CD4-positive, alpha-beta T cell treated with Interleukin-12 subunit alpha and Interleukin-12 subunit beta, for 1 hour (primary cell): ENCODE measurements at places on chromosomes 1 and 21.
A peak's percentile ranks its signal among the peaks of the same experiment; 100 is the strongest.

DNA sequence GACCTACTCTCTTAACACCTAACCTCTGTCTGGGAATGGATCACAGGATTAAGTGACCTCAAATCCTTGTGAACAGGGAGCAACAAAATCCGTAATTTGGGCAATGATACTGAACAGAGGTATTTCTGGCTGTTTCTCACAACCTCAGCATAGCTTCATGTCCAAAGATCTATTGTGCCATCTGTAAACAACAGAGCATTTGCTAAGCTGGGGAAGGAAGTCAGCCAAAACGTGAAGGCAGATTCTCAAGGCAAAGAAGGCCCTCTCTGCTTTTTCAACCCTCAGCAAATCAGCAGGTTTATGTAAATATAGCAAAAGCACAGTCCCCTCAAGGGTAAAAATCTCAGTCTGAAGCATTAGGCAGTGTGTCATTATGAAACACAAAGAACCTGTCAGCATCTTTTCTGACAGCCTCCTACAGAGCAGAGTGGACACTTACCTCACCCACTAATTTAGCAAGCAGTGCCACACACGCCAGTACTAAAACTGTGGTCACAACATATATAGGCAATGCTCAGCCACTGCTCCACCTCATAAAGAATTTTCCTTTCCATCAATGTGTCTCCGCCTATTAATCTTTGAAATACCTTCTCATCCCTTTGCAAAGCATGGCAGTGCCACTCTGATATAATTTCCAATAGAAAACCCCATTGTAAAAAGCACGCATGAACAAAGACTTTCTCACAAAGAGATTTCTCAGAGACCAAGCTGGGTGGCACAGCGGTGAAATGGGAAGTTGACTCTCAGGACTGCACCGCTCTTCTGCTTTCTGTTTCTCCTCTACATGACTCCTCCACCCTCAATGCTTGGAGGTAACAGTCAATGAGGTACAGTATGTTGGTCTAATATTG, 188.0 kb downstream of the RERE start:
- no peak for DNase-seq

GRCh38 chr1:203273869-203274602, 31.3 kb upstream of the BTG2 start:
- DNase-seq = no peak

GRCh38 chr1:2314803-2315673, 76.3 kb downstream of the MORN1 start:
- peak; percentile 77 for DNase-seq

DNA sequence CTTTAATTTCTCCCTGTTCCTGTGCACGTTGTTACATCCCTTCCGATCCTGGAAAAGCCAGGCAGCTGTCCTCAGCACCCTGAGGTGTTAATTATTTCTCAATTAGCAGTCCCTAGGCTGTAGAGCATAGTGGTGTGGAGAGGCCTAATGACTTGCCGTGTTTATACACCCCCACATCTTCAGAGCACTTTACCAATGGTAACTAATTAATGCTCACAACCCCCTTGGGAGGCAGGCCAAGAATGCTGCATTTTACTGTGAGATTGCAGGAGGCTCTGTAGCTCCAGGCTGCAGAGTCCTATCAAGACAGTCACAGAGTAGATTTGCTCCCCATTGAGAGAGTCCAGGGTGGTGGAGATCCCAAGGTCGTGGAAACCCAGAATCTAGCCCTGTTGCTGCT, 2.4 kb upstream of the PARS2 start:
- no peak for DNase-seq

- DNase-seq = no peak
Observed at GRCh38 chr1:175618559-175618958, 124.8 kb downstream of the TNR start.

GRCh38 chr1:87783315-87783714, 454.6 kb downstream of the LMO4 start:
- DNase-seq = no peak

GRCh38 chr1:41280202-41281032, 38.3 kb upstream of the SCMH1 start:
- no peak for DNase-seq

DNA sequence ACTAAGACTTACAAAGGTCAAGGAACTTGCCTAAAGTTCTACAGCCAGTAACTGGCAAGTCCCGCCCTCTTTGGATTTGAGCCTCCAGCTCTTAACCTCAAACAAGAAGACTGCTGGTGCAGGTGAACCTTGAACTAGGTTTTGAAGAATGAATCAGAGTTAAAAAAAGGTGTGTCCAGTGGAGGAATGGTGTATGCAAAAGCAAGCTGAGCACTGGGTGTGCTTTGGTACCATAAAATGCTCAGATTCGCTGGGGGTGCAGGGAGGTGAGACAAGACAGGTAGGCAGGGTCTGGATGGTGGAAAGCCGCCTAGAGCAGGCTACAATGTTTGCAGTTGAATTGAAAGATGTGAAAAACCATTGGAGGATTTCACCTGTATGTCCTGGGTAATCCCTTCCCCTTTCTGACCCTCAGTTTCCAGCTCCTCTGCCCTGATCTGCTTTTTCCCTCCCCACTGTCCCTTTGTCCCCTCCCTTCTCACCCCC, 39.8 kb downstream of the FOXD2 start:
- DNase-seq = no peak

DNA sequence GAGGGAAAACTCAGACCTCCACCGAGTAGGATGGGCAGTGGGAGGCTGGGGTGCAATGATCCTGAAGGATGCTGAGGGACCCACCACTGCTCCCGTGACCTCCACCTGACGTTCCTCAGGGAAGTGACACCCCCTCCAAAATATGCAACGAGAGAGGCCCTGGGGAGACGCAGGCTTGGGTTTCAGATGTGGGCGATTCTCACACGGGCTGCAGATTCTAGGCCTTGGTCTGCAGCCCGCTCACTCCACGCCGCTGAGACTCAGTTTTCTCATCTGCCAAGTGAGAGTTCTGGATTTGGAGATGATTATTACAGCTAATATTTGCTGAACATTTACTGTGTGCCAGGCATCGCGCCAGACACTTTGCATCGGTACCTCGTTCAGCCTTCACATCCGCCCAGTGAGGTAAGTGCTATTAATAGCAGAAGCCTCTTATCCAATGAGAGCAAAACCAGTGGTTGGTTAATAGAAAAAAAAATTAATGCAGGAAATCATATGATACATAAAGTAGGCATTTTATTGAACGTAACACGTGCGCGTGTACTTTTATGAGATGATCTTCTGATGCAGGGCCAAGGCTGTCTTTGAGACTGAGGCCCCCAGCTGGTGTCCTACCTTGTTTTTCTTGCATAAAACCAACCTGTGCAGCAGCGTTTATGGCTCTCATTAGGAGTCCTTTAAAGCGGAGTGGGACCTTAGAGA, 102.0 kb upstream of the RUNX3 start:
- DNase-seq = peak; percentile 85

DNA sequence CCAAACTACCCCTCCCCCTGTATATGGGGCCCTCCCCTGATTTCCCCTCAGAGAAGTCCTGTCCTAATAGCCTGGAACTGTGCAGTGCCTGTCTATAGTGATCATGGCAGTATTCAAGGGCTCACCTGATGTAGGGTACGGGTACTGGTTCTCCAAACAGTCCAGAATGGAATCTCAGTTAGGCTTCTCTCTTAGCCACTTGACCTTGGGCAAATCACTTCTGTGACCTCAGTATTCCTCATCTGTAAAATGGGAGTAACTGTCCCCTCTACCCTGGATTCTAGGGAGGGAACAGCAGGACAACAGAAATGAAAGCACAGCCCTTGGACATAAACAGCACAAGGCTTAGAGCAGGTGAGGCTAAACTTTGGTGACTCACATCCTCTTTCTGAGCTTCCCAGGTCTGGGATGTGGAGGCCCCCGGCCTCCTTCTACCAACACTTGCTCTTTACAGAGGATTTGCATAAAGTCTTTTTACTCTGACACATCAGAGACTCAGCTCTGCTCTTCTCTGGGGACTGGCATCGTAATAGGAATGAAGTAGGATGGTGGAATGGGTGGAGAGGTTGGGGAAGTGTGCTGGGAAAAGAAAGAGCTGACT, 20.0 kb upstream of the PDZK1IP1 start:
- DNase-seq = no peak

DNA sequence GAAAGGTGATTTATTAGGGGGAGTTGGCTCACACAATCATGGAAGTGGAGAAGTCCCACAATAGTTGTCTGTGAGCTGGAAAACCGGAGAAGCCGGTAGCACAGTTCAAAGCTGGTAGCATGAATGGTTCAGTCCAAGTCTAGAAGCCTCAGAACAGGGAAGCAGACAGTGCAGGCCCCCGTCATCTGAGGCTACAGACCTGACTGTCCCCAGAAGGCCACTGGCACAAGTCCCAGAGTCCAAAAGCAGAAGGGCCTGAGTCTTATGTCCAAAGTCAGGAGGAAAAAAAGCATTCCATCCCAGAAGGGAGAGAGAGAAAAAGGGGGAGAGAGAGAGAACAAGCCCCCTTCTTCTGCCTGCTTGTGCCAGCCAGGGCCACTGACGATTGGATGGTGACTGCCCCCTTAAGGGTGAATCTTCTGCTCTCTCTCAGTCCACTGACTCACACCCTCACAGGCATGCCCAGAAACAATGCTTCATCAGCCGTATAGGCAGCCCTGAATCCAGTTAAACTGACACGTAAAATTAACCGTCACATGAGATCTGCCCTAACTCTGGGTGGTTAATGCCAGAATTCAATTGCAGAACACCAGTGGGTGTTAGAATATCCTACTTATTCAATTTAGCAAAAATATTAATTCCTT, 49.3 kb upstream of the POU2F1 start:
- no peak for DNase-seq

GRCh38 chr1:192977089-192977706, 82.0 kb downstream of the UCHL5 start:
- DNase-seq = no peak

DNA sequence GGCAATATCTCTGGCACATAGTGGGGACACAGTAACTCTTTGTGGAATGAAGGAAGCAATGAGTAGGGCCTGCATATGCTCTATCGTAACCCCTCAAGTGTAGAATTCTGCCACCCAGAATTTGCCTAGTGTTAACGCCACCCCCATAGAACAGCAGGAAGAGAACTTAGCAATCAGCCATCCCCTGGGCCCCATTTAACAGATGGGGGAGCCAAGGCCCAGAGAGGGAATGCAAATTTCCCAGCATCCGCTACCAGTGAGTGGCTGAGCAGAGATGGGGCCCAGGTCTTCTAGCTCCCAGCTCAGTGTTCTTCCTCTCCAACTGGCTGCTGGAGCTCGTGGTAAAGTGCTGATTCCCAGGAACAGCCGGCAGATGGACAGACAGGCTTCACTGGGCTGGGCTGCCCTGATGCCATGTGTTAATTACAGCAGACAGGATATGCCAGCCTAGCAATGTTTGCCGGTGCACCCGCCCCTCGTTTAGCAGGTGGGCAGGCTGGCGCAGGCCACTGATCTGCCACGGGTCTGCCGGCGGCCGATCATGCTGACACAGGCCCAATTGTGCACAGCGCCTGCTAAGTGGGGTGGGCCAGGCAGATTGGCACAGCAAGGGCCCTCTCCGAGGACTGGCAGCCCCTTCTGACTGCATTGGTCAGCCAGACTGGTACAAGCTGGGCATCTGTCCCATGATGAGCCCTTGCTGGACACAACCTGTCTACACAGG, 171.9 kb downstream of the IGSF21 start:
- DNase-seq = no peak

DNA sequence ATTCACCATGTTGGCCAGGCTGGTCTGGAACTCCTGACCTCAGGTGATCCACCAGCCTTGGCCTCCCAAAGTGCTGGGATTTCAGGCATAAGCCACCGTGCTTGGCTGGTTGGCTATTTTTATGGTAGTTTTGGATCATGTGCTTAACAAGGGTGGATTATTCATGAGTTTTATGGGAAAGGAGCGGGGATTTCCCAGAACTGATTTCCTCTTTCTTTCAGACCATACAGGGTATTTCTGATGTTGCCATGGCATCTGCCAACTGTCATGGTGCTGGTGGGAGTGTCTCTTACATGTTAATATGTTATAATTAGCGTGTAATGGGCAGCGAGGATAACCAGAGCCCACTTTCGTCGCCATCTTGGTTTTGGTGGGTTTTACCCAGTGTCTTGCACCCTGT, 3.2 kb downstream of the TRPM2 start:
- no peak for DNase-seq

DNA sequence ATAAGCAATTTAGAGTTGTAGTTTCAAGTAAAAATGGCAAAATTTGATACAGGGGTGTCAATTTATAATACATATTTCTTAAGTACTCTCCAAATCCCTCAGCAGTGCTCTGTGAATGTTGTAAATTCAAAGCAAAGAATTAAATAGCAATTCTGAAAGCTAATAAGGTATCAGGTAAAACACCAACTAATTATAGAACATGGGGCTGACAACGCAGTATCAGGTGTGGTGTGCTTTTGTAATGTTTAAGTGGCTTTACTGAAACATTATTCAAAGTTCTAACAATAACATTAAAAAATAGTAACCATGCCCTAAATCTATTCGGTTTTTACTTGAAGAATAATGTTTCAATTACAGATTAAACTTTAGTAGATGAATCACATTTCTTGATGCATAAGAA, 1271.2 kb upstream of the ADGRL2 start:
- no peak for DNase-seq

- DNase-seq = no peak
Observed at GRCh38 chr1:47436979-47437446, 831 bp upstream of the FOXD2 start.

DNA sequence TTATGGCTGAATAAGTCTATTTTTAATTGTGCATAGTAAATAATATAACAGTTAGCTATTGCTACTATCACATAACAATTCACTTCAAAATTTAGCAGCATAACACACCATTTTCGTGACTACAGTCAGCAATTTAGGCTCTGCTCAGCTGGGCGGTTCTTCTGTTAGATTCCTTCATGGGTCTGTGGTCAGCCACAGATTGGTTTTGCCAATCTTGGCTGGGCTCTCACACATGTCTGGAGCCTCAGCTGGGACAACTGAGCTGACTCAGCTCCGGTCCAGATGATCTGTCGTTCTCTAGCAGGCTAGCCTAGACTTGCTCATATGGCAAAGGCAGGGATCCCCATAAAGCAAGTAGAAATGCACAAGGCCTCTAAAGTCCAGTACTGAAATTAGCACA, 15.1 kb upstream of the CDC42BPA start:
- no peak for DNase-seq

DNA sequence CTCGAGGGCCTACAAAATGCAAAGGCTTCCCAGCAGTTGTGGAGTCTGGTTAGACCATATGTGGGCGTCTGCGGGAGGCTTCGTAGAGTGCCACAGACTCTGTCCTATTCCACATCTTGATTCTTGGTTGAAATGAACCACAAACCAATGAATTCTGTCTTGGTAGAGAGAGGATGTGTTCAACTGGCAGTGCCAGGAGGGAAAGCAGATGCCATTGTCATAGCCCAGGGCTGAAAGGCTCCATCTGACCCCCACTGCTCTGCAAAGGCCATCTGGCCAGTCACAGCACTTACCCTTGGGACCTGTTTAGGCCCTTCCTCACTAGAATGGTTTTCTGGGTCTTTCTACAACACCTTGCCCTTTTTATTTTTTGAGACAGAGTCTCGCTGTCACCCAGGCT, 22.1 kb downstream of the ACOT11 start:
- DNase-seq = no peak

DNA sequence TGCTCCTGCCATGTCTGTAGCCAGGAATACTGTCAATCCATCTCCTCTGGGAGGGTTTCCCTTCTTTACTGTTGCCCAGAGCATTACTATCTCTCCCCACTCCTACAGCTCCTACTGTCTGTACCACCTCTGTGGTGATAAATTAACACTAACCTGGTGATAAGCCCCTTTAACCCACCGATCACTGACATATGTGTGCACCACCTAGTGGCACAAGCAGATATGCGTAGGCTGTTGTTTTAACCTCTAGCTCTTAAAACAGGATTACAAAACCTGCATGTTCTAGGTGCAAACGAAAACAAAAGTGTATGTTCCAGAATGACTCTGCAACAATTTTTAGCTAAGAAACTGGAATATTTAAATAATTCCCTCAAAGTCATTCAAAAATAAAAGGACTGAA, 93.9 kb upstream of the BEND5 start:
- DNase-seq = no peak
